ENCODE measurements at places on chromosomes 12 and 14. TPM values are rescaled to one million over a fixed set of nuclear protein-coding genes. Genes with fewer than 3 reads are reported as not detected.
A peak's percentile ranks its signal among the peaks of the same experiment; 100 is the strongest.

GRCh38 chr14:69042787-69043444 lies 63.8 kb upstream of the ACTN1 start:
- peak; percentile 44 for DNase-seq

DNA sequence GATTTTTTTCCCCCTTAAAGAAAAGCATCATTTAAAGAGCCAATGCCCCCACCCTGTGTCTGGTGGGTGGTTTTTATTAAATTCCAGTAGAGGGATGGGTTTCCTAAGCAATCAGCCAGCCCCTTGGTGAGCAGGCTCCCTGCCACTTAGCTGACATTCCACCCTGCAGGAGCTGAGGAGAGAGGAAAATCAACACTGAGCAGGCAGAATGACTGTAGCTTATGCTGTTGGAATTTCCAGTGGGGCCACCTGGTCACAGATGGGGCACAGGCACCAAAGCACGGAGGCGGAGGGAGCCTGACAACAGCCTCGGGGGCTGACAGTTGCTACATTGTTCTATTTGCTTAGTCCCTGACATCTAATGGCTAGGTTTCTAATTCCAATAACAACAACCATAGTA lies 127.7 kb downstream of the TMEM30B start:
- no peak for DNase-seq

GRCh38 chr14:78007160-78007559 lies 163.0 kb upstream of the NRXN3 start:
- DNase-seq = no peak

GRCh38 chr12:22117563-22118237 lies 71.7 kb downstream of the CMAS start:
- DNase-seq = no peak

GRCh38 chr14:77203611-77204458 lies 22.2 kb downstream of the TMEM63C start:
- peak; percentile 41 for DNase-seq

- no peak for DNase-seq
Observed at GRCh38 chr14:61662437-61663311, 32.6 kb upstream of the HIF1A start.

DNA sequence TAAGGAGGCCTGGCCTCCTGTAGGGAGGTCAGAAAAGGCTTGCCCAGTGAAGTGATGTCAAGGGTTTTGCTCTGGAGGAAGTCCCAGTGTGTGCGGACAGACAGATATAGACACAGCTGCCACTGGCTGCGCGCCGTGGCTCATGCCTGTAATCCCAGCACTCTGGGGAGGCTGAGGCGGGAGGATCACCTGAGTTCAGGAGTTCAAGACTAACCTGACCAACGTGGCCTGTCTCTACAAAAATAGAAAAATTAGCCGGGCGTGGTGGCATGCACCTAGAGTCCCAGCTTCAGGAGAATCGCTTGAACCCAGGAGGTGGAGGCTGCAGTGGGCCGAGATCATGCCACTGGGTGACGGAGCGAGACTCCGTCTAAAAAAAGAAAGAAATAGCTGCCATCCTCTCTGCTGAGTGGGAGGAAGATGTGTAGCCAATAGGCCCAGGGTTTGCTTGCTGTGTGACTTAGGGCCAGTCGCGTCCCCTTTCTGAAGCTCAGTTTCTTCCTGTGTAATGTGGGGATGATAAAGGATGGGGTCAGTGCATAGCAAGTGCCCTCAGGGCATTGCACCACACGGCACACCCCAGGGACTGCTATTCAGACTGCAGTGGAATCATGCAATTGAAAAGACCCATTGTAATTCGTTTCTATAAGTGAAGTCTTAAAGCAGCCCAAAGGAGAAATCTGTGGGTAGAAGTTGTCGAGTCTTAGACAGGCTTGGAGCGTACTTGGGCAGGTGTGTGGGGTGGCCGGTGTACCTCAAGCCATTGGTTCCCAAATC lies 18.7 kb upstream of the MLEC start:
- DNase-seq = no peak

DNA sequence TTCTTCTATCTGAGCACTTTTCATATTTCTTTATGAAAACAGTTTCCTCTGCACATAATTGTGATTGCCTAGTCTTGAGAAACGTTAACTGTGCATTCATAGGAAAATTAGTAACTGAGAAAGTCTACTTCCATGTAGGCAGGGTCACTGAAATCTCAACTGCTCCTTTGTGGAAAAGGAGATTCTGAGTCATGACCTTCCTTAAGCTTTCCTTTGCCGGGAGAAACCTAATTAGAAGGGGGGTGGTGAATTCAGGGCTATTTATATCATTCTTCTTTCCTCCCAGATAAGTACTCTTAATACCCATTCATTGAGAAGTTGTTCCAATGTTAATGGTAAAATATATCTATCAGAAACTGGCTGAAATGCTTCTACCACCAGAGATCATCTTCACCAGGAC lies 751.0 kb upstream of the TMEM132C start:
- DNase-seq = no peak

- no peak for DNase-seq
Observed at GRCh38 chr12:128792398-128792797, 31.4 kb downstream of the SLC15A4 start.

DNA sequence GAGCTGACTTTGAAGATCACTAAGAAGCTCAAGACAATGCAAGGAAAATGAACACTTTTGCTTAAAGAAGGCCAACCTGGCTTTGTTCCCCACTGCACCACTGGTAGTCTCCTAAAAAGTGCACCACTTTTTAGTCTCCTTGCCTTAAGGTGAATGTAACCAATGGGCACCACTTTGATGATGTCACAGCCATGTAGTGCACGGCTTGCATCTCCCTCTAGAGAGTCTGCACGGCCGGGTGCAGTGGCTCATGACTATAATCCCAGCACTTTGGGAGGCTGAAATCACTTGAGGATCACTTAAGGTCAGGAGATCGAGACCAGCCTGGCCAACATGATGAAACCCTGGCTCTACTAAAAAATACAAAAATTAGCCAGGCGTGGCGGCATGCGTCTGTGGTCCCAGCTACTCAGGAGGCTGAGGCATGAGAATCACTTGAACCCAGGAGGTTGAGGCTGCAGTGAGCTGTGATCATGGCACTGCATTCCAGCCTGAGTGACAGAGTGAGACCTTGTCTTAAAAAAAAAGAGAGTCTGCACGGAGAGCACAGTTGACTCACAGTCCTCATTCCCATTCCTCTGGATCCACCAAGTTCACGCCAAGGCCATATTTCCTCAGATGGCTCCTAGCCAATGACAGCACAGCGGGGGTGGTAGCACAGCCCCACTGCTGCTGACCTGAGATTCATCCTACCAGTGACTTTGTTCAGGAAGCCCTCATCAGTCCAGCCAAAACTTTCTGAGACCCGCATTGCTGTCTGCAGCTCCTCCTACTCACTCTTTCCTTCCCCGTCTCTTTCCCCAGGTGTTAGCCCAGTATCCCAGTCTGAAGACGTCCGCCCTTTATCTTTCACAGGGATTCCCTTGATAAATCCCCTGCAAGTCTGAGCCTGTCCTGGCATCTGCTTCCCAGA lies 16.5 kb upstream of the IFT81 start:
- DNase-seq = peak; percentile 65

DNA sequence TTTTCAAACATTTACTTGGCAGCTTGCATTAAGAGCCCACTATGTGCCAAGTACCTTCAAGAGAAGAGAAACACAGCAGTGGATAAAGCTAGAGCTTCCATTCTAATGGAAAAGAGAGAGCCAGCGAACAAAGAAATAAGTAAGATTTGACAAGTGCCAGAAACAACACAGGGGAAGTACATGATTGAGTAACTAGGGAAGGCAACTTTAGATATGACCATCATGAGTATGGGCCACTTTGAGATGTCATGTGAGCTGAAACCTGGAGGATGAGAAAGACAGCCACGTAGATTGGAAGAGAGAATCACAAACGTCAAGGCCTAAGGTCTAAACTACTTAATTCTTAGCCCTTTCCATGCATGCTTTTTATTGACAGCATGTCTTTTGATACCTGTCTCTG lies 121.4 kb downstream of the ITPR2 start:
- DNase-seq = no peak

DNA sequence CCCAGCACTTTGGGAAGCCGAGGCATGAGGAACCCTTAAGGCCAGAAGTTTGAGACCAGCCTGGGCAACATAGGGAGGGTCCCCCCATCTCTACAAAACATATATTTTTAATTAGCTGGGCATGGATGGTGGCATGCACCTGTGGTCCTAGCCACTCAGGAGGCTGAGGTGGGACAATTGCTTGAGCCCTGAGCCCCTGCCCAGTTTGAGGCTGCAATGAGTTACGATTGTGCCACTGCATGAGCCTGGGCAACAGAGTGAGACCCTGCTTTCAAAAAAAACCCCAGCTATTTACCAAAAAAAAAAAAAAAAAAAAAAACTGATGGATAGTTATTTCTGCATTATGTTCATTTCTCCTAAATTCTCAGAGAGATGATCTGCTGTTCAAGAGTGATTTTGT lies 230.0 kb downstream of the SOX5 start:
- no peak for DNase-seq

CLEC2A gene
- total RNA-seq = not detected

KIF5A gene
- 0.04 TPM for total RNA-seq

PAX9 gene
- total RNA-seq = 0.24 TPM

GLIPR1 gene
- 2.8 TPM for total RNA-seq

Data from psoas muscle (tissue), 8 donors.